ENCODE measurements at places on chromosomes 7 and 10. TPM values are rescaled to one million over a fixed set of nuclear protein-coding genes. Genes with fewer than 3 reads are reported as not detected.

Gene ZP3
- total RNA-seq = 6.9 TPM

Gene PCLO
- total RNA-seq = 1.5 TPM

Gene CCL24
- not detected for total RNA-seq

Gene SLK
- total RNA-seq = 29.7 TPM

Gene EBLN1
- not detected for total RNA-seq

Gene VIPR2
- 2.5 TPM for total RNA-seq

Gene SYT15B
- total RNA-seq = not detected

Gene MUC12
- 10.4 TPM for total RNA-seq

Gene PLCE1
- 0.52 TPM for total RNA-seq

Gene STMP1
- 14.4 TPM for total RNA-seq

Gene GBX1
- 0.62 TPM for total RNA-seq

Gene TMEM60
- total RNA-seq = 32.3 TPM

Gene CH25H
- not detected for total RNA-seq

Gene ADAM12
- total RNA-seq = 0.11 TPM

Gene CPA1
- total RNA-seq = 0.17 TPM

Gene ANKRD16
- 13.2 TPM for total RNA-seq

Gene STAG3
- 10.3 TPM for total RNA-seq

Gene C7orf33
- total RNA-seq = not detected

All from H7 (cell line).